Purkinje cell (primary cell): ENCODE measurements at places on chromosomes 12 and 14. TPM values are rescaled to one million over a fixed set of nuclear protein-coding genes. Genes with fewer than 3 reads are reported as not detected.

AHNAK2 gene
- polyA plus RNA-seq, result 3.8 and 6.1 TPM in 2 replicates

APOF gene
- polyA plus RNA-seq, result 0.32 TPM in 1 of 2 replicates, not detected in the other

TSFM gene
- 71.2 and 79.6 TPM in 2 replicates for polyA plus RNA-seq

NEUROD4 gene
- polyA plus RNA-seq, result not detected in 2 replicates

LAG3 gene
- not detected in 2 replicates for polyA plus RNA-seq

IFNG-AS1 gene
- polyA plus RNA-seq, result not detected in 2 replicates

GUCY2C gene
- not detected in 2 replicates for polyA plus RNA-seq

CCDC177 gene
- polyA plus RNA-seq, result 0.13 TPM in 1 of 2 replicates, not detected in the other

FAM186B gene
- polyA plus RNA-seq, result 0.24 TPM in 1 of 2 replicates, not detected in the other

CD163L1 gene
- polyA plus RNA-seq, result 0.63 TPM in 1 of 2 replicates, not detected in the other

CISTR gene
- polyA plus RNA-seq, result 0.62 TPM in 1 of 2 replicates, not detected in the other

DDX54 gene
- polyA plus RNA-seq, result 5.3 and 6.1 TPM in 2 replicates

FBRSL1 gene
- 0.17 TPM in 2 replicates for polyA plus RNA-seq

KRT4 gene
- not detected in 2 replicates for polyA plus RNA-seq

SOX5 gene
- 19.0 and 19.5 TPM in 2 replicates for polyA plus RNA-seq

GPR137C gene
- polyA plus RNA-seq, result 11.9 and 16.9 TPM in 2 replicates

CYP46A1 gene
- 13.4 and 19.8 TPM in 2 replicates for polyA plus RNA-seq

BLOC1S1 gene
- polyA plus RNA-seq, result 240 and 247 TPM in 2 replicates

CLECL1 gene
- polyA plus RNA-seq, result not detected in 2 replicates

KCNA5 gene
- 1.7 TPM in 1 of 2 replicates, not detected in the other for polyA plus RNA-seq

BCL11B gene
- polyA plus RNA-seq, result 0.26 TPM in 1 of 2 replicates, not detected in the other

CRIP1 gene
- 2.9 TPM in 1 of 2 replicates, not detected in the other for polyA plus RNA-seq

SMAGP gene
- 1.5 TPM in 1 of 2 replicates, not detected in the other for polyA plus RNA-seq

GLT1D1 gene
- 3.0 and 4.5 TPM in 2 replicates for polyA plus RNA-seq
